Stimulated activated CD4-positive, alpha-beta T cell treated with anti-CD3 and anti-CD28 coated beads, TNF-alpha, amount 100 ng/mL, for 4 hours (primary cell): ENCODE measurements at places on chromosomes 3 and 15.

DNA sequence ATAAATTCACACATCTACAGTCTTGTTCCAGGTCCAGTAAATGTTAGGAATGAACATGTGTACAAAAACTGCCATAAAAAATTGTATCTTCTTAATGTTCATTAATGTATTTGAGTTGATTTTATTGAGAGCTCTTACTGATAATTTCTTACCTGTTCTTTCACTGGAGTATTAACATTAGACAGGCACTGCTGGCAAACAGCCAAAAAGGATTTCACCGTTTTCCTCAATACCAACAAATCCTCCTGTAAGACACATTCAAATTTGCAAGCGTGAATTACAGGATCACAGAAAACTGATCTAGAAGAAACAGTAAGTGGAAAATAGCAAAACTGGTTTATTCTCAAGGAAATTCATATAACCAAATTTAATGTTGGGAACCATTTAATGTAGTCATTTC is 127.4 kb downstream of the PCCB start:
- no peak for DNase-seq

DNA sequence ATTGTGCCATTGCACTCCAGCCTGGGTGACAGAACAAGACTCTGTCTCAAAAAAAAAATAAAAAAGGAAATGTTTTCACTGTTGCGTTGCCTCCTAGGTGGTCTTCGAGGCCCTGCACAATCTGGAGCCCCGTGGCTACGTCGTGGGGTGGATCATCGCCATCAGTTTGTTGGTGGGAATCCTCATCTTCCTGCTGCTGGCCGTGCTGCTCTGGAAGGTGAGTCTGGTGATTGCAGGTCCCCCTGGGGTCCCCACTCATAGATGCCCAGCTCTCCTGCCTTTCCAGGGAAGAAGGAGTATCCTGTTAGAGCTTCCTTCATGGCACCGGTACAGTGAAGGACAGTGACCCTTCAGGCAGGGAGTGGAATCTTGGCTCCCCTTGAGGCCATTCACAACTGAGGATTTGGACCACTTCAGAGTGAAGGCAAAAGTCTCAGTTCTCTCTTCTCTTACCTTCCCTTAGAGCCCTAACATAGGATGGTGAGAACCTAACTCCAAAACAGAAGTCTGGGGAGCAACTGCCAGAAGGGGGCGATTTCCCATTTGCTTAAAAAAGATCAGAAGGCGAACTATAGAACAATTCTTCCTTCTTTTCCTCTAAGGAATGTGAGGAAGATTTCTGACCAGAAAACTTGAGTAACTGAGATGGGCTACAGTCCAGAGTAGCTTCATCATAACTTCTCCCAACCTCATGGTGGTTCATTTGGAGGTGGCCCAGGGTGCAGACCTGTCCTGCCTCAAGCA is 57.8 kb upstream of the CTDSPL start:
- DNase-seq, result no peak

DNA sequence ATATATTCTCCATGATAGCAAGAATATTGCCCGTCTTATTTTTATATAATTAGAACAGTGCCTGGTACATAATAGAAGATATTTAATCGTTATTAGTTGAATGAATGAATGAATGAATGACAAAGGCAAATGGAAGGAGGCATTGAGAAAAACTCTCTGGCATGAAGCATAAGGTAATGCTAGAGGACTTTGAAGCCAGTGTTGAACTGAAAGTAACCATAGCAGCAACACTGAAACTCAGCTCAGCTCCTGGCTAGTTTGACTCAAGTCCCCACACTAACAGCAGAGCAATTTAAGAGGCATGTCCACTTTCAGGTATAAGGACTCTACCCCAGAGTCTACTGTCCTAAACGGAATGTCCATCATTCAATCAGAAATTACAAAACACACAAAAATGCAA is 227.0 kb downstream of the CPNE4 start:
- no peak for DNase-seq

DNA sequence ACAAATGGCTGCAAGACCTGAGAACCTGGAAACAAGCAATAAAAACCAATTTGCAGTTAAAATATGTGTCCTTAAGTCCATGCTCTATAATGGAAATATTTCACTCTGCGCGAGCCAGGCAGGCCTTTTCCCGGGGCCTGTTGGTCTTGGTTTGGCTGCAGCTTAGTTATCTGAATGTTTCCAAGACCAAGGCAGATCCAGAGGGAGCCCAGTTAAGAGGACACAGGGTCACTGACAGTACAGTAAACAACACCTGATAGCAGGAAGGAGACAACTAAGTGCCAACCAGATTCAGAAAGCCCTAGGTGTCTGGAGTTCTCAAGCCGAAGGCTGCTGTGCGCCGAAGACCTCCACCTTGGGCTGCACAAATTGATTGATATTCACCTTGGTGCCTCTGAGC is 32.8 kb downstream of the THSD4 start:
- no peak for DNase-seq

GRCh38 chr3:138373736-138374094 is 25.3 kb downstream of the MRAS start:
- DNase-seq, result no peak

- no peak for DNase-seq
Measured at GRCh38 chr15:83977992-83978391, 257.6 kb upstream of the GOLGA6L4 start.

- no peak for DNase-seq
Measured at GRCh38 chr3:39157359-39157758, 4.0 kb upstream of the CSRNP1 start.

- no peak for DNase-seq
Measured at GRCh38 chr3:3714572-3714971, 84.7 kb upstream of the LRRN1 start.

- DNase-seq, result no peak
Measured at GRCh38 chr3:73637042-73637441, 12.3 kb upstream of the PDZRN3 start.

GRCh38 chr15:99967841-99968371 is 234.7 kb upstream of the LYSMD4 start:
- no peak for DNase-seq

- no peak for DNase-seq
Measured at GRCh38 chr3:194739498-194740284, 54.0 kb downstream of the FAM43A start.

- no peak for DNase-seq
Measured at GRCh38 chr3:42511201-42511600, 8.8 kb downstream of the VIPR1 start.

- no peak for DNase-seq
Measured at GRCh38 chr3:188489639-188490405, 335.9 kb downstream of the LPP start.

DNA sequence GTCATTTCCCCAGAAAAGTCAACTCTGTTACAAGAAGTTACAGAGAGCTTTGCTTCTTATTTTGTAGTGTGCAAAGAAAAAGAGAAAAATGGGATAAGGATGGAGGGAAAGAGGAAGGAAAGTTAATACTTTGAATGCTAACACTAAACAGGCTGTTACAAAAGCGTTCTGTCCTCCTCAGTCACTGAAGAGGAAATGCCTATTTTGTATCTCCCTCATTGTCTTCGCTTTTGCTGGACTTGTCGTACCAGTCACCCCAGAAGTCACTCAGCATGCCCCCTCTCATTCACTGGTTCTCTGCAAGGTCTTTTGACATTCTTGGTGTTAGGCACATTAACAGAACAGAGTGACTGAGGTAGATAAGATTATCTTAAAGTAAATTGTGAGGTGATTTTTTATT is 129.6 kb downstream of the ALCAM start:
- DNase-seq, result no peak

DNA sequence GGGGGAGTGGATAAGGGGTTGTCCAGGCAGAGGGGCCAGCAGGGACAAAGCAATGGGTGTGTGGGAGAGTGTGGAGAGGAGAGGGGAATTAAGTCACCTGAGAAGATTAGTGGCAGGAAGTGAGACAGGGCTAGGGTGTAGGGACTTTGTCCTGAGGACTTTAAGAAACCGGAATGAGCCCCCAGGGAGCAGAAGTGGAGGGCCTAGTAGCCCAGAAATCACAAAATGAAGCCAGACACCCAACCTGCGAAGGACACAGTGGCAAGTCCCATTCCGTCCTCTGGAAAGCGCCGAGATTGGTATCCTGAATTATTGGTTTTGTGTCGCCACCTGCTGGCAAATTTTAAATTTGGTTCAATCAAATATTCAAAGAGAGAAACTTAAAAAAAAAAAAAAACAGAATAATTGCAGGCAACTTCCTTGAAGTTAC is 78.0 kb upstream of the SLC25A36 start:
- DNase-seq, result no peak

- DNase-seq, result no peak
Measured at GRCh38 chr3:15953841-15954240, 156.1 kb upstream of the ANKRD28 start.

GRCh38 chr3:39108200-39108710 is 775 bp downstream of the TTC21A start:
- DNase-seq, result no peak
